Upper lobe of right lung (tissue), 1 donor: ENCODE measurements at places on chromosomes 16 and 17. TPM values are rescaled to one million over a fixed set of nuclear protein-coding genes. Genes with fewer than 3 reads are reported as not detected.

DNA sequence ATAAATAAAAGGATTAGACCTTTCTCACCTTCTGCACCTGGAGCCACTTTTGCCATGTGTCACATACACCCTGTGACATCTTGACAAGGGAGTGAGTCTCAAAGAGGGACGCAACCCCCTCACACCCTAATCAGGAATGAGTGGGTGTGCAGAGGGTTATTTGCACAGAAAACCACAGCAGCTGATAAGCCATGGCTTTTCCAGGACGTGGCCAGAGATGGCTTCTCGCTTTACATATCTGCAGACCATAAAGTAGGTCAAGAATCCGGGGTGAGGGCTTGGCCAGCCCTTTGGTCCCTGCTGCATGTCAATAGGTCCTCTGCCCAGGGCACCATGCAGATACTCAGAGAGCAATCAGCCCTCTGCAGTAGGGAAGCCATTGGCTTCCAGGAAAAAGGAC is 2.4 kb upstream of the CD300LF start:
- DNase-seq, result peak; percentile 73

- peak; percentile 63 for DNase-seq
Observed at GRCh38 chr16:266258-267164, 9.2 kb downstream of the RGS11 start.

LGALS9B gene
- total RNA-seq, result not detected

HYDIN gene
- 2.7 TPM for total RNA-seq

ZDHHC1 gene
- total RNA-seq, result 11.1 TPM

GRCh38 chr17:30290696-30291542 is 825 bp downstream of the BLMH start:
- DNase-seq, result peak; percentile 73

CACNA1H gene
- 10.9 TPM for total RNA-seq

DNA sequence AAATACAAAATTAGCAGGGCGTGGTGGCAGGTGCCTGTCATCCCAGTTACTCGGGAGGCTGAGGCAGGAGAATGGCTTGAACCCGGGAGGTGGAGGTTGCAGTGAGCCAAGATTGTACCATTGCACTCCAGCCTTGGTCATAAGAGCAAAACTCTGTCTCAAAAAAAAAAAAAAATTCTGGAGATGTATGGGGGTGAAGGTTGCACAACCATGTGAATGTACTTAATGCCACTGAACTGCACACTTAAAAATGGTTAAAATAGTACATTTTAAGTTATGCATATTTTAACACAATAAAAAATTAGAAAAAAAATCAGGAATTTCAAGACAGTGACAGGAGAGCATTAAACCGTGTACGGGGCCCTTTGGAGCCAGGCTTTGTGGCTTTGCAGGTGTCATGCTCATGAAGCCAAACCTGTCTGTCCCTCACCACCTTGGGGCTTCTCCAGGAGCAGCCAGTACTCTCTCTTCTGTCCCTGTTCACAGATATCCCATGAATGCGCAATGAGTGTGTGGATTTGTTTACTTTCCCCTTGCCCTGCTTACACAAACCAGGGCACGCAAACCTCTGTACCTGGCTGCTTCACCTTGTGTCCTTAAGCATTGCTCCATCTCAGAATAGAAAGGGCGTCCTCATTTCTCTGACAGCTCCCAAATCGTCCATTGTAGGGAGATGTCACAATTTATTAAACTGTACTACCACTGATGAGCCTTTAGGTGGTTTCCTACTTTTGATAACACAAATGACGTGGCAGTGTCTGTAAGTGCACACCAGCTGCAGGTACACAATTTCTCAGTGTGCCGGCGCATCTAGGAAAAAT is 58.2 kb upstream of the CBX4 start:
- no peak for DNase-seq

- DNase-seq, result no peak
Observed at GRCh38 chr17:43543300-43543699, 2.8 kb downstream of the ETV4 start.

DNA sequence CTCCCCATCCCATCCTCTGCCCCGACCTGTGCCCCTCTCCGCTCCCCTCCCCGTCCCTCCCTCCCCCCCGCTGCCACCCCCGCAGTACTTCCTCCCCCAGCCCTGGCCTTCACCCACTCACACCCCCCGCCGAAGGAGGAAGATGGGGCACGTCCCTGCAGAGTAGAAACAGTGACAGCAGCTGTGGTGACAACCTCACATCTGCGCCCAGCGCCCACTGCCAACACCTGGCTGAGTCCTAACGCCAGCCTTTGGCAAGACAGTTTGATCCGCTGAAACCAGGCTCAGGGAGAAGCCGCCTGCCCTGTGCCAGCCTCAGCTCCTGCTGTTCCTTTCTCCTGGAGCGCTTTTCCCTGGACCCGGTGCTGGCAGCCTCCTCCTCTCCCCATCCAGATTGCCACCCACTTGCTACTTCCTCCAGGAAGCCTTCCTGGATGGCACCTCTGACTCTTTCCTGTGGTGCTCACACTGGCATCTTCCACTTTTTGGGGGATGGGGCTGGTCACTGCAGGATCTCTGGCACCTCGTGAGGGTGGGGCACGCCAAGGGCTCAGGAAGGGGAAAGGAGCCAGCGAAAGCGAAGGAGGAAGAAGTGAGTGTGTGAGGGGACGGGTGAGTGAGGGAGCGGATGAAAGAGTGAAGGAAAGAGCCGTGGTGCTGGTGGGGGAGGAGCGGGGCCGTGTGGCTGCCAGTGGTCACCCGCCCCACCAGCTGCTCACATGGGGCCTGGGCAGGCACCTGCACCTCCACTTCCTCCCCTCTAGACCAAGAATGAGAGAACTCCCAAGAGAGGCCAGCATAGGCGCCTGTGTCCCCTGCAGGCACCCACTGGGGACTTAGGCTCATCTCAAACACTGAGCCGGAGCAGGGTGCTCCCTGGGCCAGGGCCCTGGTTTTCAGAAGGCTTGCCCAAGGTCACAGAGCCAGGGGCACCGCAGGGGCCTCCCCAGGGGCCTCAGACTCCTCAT is 27.0 kb downstream of the ZFPM1 start:
- no peak for DNase-seq

- no peak for DNase-seq
Observed at GRCh38 chr16:82685526-82685925, 58.8 kb downstream of the CDH13 start.

DNA sequence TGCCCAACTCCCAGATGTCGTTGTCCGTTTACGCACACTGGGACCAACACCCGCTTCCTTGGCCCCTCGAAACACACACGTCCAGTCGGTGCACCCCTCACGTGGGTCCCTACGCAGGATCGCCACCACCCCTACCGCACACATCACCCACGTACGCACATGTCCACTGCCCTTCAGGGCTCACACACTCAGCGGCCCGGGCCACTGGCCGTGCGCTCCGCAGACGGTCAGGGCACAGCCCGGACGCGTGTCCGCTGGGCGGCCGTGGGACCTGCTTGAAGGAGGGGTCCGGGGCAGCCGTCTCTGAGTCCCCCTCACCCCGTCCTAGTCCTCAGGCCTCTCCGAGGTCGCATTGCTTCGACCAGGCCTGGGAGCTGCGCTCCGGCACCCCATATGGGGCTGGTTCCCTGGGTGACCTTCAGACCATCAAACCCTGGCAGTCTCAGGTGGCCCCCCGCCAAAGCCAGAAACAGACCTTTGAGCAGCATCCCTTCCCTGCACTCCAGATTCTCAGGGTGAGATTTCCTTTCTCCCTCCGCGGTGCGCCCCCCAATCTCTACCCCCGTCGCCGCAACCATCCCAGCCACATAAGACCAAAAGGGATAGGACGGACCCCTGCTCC is 914 bp upstream of the GPRC5B start:
- peak; percentile 68 for DNase-seq

DNA sequence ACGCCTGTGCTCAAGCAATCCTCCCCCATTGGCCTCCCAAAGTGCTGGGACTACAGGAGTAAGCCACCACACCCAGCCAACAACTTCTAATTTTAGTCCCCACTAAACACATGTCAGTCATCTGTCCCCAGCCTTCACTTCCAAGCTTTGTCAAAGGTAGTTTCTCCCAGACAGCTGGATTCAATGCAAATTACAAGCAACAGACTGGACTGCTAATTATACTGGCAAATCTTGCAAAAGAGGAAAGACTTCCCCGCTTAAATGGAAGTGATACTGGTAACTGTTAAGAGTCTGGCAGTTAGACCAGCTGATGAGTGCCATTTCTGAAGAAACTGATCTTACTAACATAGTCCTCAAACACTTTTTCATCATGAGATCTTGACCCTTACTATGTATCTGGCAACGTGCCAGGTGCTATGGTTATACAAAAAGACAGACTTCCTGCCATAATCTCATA is 8.2 kb upstream of the GGA2 start:
- no peak for DNase-seq

DNA sequence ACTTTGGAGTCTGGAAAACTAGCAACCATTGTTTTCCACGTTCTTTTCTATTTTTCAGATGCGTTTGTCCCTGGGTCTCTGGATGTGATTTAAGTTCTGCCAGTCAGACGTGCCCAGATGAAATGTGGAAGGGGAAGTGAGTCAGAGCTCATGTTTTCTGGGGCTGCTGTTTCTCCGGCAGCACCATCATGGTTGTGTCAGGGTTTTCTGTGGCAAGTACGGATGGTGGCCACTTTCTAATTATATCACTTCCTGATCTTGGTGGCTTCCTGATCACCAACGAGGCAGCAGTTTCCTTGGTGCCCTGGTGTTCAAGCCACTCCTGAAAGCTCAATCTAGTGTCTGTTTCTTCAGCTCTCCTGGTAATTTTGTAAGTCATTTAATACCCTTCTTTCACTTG is 31.4 kb upstream of the PMFBP1 start:
- no peak for DNase-seq

GRCh38 chr16:15961060-15961511 is 11.7 kb downstream of the ABCC1 start:
- no peak for DNase-seq

DNA sequence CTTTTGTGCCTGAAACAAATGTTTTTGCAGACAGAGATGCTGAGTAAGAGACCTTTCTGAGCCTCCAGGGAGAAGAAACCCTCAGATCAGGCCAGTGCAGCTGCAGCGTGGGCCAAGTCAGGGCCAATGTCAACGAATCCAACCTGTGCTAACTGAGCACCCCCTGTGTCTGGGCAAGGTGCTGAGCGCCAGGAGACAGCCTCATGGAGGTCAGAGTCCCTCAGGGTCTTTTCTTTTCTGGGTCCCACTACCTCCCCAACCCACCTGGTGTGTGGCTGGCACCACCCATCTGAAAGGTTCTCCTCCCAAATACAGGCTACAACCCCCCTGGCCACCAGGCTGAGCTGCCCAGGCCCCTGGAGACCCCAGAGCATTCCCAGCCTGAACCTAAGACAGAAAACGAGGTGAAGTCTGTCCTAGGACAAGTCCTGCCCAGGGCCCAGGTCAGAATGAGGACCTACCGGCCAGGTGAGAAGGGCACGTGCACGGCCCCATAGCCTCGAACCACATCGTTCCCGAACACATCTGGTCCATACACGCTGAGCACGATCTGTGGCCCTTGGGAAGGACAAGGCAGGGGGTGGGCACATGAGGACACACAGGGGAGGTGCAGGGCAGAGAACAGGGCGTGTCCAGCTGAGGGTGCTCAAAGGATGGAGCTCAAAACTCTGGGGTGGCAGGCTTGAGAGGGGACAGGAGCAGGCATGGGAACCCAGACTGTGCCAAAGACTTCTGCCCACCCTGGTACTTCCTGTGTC is 15.0 kb downstream of the B9D1 start:
- peak; percentile 52 for DNase-seq

- DNase-seq, result peak; percentile 63
Observed at GRCh38 chr17:76716146-76716838, 5.5 kb upstream of the MXRA7 start.

DNA sequence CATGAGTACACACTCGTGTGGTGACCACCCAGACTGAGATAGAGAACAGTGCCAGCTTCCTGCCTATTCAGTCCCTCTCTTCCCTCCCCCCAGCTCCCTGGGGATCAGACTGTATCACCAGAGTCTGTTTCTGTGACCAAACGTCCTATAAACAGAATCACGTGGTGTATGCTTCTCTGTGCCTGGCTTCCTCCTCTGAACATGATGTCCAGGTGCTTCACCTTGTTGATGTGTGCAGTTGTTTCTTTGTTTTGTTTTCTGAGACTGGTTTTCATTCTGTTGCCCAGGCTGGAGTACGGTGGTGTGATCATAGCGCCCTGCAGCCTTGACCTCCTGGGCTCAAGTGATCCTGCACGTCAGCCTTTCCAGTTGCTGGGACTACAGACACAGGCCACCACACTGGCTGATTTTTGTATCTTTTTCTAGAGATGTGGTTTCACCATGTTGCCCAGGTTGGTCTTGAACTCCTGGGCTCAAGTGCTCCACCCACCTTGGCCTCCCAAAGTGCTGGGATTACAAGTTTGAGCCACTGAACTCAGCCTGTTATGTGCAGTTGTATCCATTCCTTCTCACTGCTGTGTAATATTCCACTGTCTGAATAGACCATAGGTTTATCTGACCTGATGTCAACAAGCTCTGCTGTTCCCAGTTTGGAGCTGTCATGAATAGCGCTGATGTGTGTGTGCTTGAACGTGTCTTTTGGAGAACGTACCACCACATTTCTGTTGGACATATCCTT is 28.9 kb upstream of the PRM1 start:
- no peak for DNase-seq

DNA sequence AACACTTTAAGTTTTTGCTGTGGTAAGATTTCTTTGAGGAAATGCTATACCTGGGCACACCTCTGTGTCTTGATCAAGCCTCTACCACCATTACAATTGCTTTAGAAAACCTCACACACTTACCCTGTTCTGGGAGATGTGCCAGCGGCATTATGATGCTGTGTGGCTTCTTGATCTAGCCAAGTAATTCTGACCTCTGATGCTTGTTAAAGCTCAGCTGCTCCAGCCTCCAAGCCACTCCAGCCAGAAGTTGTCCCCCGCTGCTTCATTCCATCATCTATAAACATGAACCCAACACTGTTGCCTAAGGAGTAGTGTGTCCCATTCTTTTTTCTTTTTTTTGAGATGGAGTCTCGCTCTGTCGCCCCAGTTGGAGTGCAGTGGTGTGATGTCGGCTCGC is 60.1 kb downstream of the CYLD start:
- DNase-seq, result no peak

YPEL2 gene
- total RNA-seq, result 19.6 TPM

DNA sequence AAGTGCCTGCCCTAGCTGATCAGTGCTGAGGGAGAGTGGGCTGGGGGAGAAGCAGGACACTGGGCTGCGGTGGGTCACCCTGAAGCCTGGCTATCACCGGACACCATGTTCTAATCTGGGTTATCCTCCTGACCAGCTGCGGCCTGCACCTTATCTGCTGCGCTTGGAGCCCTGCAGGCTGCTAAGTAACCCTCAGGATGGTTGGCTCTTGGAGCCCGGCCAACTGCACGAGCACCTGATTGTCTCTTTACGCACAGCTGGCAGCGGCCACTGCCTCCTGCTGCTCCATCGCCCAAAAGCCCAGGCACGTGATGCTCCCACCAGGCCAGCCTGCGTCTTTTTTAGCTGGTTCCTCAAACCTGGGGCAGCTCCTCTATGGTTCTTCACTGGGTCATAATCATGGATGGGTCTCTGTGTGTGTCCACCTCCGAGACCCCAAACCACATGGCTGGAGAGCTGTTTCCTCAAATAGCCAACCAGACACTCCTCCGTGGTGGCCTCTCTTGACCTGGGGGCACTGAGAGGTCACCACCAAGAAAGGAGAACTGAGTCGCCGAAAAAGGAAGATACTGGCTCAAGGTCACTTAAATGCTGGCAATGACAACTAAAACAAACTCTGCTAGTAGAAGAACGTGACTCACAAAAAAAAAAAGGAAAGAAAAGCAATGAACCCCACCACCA is 21.7 kb downstream of the SPHK1 start:
- no peak for DNase-seq

- no peak for DNase-seq
Observed at GRCh38 chr17:55023626-55024025, 55.1 kb downstream of the STXBP4 start.

GRCh38 chr16:84194470-84195200 is 3.7 kb downstream of the ADAD2 start:
- DNase-seq, result peak; percentile 59

MYL4 gene
- total RNA-seq, result 2.2 TPM
